GM04504 (cell line): ENCODE measurements at places on chromosomes 1 and 21.

DNA sequence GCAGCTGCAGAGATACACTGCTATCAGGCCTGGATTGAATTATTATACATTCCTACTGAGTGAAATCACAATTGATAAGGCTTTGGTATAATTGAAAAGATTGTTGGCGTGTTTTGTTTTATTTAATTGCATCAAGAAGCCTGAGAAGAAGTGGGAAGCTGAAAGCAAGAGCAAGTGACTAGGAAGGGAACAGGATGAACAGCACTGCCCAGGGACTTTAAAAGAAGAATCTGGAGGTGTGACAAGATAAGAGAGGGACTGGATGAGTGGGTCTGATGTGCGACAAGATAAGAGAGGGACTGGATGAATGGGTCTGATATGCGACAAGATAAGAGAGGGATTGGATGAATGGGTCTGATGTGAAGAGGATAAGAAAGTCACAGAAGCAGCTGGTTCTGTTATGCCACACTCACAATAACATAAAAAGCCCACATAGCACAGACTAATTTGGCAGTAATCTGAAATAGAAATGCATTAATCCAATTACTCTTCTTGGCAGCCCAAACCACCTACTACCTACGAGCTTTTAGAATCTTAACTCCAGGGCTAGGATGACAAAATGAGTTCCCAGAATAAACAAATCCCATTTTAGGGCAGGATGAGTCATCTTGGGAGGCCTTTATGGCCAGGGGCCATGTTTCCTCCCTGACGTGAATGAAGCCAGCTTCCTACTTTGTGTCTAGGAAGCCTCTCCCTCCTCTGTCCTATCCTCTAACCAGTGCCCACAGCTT, 129.7 kb downstream of the DUSP10 start:
- DNase-seq, result peak; percentile 67

GRCh38 chr1:107110326-107110725, 30.5 kb upstream of the NTNG1 start:
- DNase-seq, result peak; percentile 22

- DNase-seq, result no peak
These were observed 654 bp upstream of the ARHGEF2 start for GRCh38 chr1:155978973-155979429.

GRCh38 chr1:96492236-96492635, 229.3 kb upstream of the PTBP2 start:
- no peak for DNase-seq

GRCh38 chr1:219174460-219175211, 958 bp downstream of the LYPLAL1 start:
- peak; percentile 71 for DNase-seq
